CD4-positive, alpha-beta T cell treated with Interleukin-15 for 1 hour (primary cell): ENCODE measurements at places on chromosomes 12 and 14.
A peak's percentile ranks its signal among the peaks of the same experiment; 100 is the strongest.

- DNase-seq, result no peak
These were observed 153.7 kb upstream of the IGF1 start for GRCh38 chr12:102633981-102634605.

GRCh38 chr14:37596790-37597472, 1.5 kb downstream of the TTC6 start:
- no peak for DNase-seq

DNA sequence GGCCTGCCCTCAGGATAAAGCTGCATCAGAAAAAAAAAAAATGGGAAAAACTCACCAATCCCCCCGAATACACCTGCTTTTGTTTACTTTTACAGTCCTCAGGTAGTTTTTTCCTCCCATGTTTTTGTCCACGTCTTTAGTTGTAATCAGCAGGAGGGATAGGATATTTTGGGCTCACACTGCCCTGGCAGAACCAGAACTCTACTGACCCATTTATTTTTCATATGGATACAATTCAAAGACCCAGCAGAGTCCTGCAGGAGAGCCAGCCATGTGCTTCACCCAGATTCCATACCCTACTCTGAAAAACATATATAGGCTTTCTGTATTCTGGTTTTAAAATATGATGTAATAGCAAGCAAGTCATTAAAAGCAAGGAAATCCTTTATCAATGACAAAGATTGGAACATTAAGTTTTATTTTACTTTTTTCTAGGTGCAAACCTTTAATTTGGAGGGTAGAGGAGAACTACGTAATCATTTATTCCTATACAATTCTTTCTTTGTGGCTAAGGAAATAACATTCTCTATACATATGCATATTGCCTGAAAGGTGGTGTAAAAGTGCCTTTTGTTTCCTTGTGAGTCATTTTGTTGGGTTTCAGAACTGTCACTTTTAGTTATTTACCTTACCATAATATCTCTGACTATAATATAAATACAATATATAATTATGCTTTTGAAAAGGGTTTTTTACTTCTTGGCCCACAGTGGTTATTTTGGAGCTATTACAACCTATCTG, 19.1 kb downstream of the DACT1 start:
- DNase-seq, result no peak

GRCh38 chr14:54890788-54891187, 11.8 kb downstream of the GCH1 start:
- DNase-seq, result no peak

- no peak for DNase-seq
These were observed 31.9 kb downstream of the CACNA1C start for GRCh38 chr12:2084553-2085296.

GRCh38 chr12:53344824-53345485, 8.8 kb upstream of the SP7 start:
- DNase-seq, result peak; percentile 71

GRCh38 chr12:93916402-93916801, 232.0 kb upstream of the PLXNC1 start:
- DNase-seq, result no peak

DNA sequence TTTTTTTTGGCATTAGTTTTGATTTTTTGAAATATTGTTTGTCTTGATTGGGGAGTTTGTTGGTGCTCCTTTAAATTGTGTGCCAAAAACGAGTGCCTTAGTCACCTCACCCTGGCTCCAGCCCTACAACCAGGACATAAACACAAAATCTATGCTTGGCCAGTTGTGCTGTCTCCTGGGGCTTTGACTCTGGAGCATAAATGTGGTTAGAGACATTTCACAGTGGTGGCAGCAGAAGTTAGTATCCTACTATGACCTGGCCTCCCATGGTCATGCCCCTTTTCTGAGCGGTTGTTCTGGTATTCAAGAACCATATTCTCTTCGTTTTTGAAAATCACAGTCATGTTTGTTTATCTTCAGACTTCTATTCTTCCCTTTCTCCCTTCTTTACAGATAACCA, 70.7 kb upstream of the PSMA6 start:
- DNase-seq, result no peak

- DNase-seq, result no peak
These were observed 296.0 kb downstream of the RMST start for GRCh38 chr12:97758586-97758985.

- DNase-seq, result no peak
These were observed 124.3 kb downstream of the RASSF9 start for GRCh38 chr12:85711735-85712390.
